Hindlimb muscle (tissue), 1 donor: ENCODE measurements at places on chromosomes 1 and 21.

GRCh38 chr1:29543586-29543985 lies 307.3 kb downstream of the PTPRU start:
- DNase-seq: no peak

DNA sequence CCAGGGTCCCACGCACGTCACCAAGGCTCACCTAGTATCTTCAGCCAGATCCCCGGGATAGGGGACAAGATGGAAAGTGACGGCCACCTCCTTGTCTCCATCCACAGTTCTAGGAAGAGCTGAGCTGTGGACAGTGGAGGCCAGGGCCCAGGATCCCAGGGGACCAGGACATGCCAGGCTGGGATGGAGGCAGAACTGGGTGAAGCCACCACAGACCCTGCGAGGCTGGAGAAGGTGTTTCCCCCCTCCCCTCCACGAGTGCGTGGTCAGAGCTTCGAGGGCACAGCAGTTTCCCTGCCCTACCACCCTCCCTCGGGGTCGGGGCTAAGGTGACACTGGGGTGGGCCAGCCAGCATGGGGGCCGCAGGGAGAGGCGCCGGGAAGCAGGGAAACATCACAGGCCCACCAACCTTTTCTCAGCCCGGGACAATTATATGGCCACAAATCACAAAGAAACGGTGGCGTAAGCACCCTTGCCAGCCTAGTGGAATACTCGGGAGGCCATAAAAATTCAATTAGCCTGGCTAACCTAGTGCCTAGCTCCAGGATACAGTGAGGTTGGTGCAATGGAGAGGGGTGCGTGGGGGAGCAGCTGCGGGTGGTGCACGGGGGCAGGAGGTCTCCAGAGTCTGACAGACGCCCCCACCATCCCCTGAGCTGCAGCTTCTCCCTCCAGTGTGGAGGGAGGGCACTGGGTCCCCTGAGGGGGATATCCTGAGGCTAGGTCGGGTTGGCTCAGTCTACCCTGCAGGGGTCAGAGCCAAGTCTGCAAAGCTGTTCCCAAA lies 13.4 kb downstream of the DRAXIN start:
- no peak for DNase-seq

- no peak for DNase-seq
These were observed 84.8 kb downstream of the KCND3 start for GRCh38 chr1:111904478-111905218.

DNA sequence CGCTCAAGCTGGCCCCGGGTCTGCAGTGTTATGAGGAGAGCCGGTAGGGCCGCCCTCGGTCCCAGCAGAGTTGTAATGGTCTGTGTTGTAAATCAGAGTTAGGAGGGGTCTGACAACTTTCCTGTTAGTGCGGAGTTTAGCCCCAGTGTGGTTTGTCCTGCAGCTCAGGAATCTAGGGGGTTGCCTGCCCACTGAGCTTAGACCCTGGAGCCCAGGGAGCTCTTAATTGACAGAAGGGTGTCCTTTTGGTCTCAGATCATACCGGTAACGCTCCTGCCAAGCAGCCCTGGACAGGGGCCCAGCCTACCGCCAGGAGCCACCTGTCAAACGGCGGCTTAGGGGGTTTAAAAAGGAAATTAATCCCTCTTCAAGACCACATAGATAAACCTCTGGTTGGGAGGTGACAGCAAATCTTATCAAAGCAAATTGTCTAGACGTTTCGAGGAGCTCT lies 164.4 kb downstream of the DYRK1A start:
- DNase-seq: no peak

DNA sequence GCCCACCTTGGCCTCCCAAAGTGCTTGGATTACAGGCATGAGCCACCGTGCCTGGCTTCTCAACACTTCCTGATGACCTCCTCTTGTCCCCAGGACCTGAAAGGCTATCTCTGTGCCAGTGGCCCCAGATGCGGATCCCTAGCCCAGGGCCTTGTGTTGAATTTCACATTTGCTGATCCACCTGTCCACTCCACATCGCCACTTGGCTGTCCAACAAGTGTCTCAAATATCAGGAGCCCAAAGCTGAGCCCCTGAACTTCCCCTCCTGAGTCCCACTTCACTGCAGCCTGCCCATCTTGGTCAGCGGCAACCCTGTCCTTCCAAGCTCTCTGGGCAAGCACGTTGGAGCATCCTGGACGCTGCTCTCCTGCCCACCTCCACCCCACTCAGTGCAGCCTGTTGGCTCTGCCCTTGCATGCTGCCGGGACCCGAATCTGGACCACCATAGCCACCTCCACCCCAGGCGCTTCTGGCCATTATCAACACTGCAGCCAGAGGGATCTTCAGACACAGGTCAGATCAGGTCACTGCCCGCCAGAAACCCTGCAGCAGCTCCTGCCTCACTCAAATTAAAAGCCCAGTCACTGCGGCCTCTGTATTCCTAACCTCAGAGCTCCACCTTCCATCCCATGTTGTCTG lies 352.5 kb upstream of the VAMP3 start:
- DNase-seq: no peak

DNA sequence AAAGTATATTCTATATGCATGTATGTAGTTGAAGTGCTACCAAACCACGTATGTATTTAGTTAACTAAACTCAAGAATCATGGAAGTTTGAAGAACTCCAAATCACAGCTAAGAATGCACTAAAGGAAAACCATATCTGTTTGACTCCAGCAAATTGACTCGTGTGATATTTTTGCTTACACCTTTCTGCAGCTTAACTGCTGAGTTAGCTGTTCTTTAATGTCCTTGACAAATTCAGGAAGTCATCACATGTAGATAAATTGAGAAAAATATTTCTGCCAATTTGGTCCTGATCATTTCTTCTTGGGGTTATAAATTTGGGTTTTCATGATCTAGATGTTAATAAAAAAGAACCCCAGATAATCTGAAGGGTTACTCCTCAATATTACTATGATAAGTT lies 83.0 kb downstream of the NFIA start:
- DNase-seq: no peak

DNA sequence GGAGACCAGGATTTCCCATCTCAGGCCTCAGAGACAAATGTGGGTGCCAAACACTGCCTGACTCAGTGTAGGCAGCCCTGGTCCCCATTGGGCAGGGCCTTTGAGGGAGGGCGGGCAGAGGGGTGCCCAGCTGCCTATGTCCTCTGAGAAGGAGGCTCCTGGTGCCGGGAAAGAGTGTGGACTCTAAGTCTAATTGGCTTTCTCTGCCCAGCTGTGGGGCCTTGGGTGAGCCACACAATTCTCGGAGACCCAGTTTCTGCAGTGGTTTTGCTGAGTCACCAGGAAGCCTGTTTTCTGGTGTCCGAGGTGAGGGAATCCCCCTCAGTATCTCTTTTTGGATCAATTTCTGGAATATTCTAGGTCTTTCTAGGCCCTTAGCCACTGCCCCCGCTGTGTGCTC lies 35.3 kb upstream of the ACTL8 start:
- no peak for DNase-seq

DNA sequence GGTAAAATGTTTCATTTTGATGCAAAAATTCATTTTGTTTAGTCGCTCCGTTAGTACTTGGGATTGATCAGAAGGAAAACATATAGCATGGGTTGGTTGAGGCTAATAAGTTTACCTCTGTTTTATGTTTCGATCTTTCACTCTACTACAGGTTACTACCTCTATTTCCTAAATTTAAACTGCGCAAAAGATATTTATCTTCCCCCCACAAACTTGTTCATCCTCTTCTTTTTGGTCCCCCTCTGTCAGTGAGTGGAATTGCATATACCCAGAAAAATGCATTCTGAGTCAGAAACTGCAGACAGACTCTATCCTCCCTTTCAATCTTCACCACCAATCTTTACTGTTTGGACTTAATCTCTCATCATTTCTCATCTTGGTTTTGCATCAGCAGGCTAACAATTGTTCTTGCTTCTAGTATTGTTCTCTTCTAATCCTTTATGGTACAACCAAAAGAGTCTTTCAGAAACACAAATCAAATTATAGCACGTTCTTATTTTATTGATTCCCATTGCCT lies 316.0 kb upstream of the ADGRL4 start:
- DNase-seq: no peak
